ENCODE measurements at places on chromosomes 5 and 9.

DNA sequence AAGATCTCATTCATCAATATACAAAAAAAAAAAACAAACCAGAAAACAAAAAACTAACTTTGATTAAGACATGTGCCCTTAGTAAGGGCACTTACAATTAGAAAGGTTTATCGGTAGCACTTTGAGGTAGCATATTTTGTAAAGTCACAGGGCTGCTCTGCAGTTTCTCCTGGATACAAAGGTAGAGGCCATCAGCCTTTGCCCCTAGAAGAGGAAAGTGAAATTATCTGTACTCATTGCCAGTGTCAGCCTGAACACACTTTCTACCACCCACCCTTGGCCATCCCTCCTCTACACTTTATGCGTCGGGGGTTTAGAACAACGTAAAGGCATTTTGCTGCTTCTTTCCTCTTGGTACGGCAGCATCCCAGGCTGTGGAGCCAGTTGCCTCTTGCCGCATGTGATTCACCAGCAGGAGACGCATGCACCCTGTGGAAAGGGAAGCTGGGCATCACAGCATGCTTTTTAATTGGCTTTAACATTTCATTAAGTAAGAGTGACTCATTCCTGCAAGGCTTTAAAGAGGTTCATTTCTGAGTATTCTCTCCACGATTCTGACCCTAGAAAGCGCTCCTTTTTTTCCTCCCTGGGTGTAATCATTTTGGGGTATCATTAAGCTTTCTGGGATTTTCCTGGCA, 84.6 kb downstream of the CEMIP2 start:
- no peak for DNase-seq

- no peak for DNase-seq
Measured at GRCh38 chr9:85061969-85062368, 392.4 kb downstream of the NTRK2 start.

GRCh38 chr5:167920589-167920988, 370.9 kb upstream of the WWC1 start:
- DNase-seq: no peak

DNA sequence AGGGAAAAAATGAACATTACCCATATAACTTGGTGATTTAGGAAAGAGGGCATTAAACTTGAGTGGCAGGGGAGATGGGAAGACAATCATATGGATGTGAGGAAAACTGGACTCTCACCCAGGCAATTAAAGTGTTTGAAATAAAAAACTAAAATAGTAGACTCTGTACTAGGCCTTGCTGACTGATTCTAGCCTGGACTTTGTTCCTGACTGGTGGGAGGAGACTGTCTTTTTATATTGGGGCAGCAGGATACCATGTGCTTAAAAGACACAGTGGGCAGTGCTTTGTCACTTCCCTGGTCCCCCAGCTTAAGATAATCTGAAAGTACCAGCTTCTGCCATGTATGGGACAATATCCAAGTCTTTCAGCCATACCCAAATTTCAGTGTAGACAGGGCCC, 107.0 kb downstream of the ACTL7B start:
- no peak for DNase-seq

- no peak for DNase-seq
Measured at GRCh38 chr5:123717139-123717538, 205.2 kb downstream of the CSNK1G3 start.

DNA sequence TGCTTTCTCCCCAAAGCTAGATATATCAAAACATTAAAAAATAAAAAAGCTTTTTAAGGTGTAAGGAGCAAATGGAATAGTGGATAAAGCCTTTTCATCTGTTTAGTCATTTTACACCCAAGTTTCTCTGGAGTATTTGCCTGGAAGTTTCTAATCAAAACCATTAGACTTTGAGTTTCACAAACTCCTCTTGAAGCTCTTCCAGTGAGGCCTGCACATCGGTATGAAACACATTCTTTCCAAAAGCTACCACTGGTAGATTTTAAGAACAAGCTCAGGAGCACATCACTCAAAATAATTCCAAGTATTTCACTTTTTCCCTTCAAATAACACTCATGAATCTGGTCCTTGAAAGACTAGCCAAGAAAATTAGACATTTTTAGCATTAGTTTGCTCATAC, 5.7 kb downstream of the TRIM52 start:
- DNase-seq: no peak

- no peak for DNase-seq
Measured at GRCh38 chr5:149904293-149904886, 40.2 kb downstream of the PDE6A start.

DNA sequence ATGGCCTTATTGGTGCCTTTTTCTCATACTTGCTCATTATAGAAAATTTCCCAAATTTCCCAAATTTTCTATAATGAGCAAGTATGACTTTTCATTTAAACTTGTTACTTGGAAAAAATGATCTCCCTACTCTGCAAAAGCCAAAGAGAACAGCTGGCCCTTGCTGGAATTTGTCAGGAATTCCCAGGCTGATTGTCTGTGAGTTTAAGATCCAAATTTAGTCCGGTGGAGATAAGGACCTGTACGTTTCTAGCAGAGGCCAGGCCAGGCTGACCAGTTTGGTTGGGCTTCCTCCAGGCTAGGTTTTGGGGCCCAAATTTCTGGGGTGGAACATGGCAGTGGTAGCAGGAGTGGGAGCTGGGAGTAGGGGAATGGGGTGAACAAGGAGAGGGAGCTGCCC, 51.9 kb downstream of the NEURL1B start:
- no peak for DNase-seq

DNA sequence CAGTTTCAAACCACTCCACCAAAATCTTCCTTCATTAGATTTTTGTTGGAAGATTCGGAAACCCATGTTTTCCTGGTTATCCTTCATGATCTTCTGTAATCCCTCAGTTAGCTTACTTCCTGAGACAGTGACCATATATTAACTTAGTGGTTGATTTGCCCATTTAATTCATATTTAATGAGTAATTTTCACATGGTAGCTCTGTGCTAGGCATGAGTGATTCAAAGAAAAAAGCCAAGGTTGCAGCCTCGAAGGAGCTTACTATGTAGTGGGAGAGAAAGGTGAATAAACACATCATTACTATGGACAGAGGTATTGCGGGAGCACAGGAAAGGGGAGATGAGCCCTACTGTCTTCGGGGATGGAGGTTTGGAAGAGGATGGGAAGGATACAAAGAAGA, 158.5 kb downstream of the TLE1 start:
- no peak for DNase-seq

DNA sequence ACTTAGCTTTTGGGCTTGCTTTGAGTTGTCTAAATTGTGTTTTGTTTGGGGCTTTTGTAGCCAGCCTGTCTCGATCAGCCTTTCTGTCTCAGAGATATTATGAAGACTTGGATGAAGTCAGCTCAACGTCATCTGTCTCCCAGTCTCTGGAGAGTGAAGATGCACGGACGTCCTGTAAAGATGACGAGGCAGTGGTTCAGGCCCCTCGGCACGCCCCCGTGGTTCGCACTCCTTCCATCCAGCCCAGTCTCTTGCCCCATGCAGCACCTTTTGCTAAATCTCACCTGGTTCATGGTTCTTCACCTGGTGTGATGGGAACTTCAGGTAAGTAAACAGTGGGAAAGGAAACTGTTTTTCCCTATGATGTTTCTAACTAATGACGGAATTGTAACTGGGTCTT, 48.6 kb downstream of the NUP214 start:
- DNase-seq: no peak

DNA sequence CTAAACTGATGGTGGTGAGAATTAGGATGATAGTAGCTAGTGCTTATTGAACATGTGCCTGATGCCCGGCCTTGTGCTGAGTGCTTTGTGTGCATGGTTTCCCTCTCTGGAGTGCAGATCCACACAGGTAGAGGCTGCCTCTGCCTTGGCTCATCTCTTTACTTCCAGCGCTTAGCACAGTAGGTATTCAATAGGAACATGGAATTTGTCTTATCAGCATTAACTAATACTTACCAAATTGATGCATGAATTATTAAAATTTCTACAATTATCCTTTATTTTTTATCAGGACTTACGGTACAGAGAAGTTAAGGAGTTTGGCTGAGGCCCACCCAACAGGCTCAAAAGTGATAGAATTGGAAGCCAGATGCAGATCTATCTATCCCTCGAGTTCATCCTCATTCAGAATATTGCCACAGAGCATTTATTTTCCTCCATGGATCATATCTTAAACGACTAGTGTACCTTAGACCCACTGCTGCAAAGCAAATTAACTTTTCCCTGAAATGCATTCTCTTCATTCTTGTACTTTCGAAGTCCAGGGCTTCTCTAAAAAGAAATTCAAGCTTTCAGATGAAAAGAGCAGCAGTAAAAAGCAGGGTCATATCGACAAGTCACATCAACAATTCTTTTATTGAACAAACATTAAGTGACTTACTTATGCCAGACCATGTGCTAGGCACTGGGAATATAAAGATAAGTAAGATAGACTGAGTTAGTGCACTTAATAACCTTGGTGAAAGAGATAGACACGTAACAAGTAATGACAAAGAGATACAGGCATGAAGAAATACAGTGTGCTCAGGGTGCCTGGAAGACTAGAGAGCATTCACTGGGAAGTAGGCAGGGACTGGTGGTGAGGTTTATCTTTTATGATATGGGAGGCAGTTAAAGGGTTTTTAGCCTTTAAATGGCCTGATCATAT, 290.0 kb downstream of the ARRDC3 start:
- DNase-seq: no peak

GRCh38 chr5:2241842-2242241, 359.1 kb upstream of the IRX4 start:
- no peak for DNase-seq

- DNase-seq: no peak
Measured at GRCh38 chr5:172235827-172236736, 42.1 kb downstream of the EFCAB9 start.

- no peak for DNase-seq
Measured at GRCh38 chr9:13213337-13213736, 66.2 kb downstream of the MPDZ start.

- DNase-seq: no peak
Measured at GRCh38 chr5:38670878-38671277, 114.4 kb upstream of the LIFR start.

DNA sequence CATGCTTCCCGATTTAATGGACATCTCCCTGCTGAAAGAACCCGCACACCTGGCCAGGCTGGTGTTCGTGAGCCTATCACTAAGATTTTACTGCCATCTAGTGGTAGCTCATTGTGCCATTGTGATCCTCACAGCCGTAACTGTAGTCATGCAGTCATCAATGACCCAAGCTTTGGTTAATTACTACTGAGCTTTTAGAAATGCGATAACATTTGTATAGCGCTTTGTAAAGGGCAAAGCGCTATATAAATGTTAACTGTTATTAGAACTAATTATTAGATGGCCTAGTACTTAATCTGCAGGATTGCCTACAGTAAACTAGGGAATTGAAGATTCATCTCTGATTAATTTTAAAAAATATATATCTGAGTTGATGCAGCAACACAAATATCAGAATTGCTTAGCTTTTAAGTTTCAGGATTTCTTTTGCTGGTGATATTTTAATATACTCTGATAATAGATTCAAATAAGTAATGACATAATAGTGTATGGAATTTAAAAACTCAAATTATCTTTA, 90.2 kb downstream of the HACD4 start:
- peak; percentile 82 for DNase-seq

- DNase-seq: no peak
Measured at GRCh38 chr5:25975885-25976284, 1062.5 kb downstream of the CDH9 start.

DNA sequence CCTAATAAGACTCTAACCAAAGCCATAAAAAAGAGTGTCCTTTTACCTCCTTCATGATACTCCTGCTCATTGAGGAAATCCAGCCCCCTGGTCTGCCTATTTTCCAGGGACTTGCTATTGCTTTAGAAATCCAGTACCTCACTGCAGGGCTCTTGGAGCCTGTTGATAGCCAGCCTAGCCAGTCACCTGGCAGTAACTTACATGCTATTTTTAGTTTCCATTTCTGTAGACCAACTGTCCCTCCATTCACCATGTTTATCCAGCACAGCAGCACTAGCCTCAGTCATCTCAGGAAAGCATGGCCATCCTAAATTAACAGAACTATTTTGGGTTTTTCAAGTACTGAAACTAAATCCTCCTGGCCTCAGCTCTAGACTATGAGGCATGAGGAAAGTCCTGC, 91.5 kb upstream of the PHF24 start:
- DNase-seq: no peak

DNA sequence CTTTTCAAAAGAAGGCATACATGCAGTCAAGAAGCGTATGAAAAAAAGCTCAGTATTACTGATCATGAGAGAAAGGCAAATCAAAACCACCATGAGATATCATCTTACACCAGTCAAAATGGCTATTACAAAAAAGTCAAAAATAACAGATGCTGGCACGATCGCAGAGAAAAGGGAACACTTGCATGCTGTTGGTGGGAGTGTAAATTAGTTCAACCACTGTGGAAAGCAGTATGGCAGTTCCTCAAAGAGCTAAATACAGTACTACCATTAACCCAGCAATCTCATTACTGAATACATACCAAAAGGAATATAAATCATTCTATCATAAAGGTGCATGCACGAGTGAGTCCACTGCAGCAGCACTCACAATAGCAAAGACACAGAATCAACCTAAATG, 24.5 kb downstream of the RETREG1 start:
- DNase-seq: no peak

DNA sequence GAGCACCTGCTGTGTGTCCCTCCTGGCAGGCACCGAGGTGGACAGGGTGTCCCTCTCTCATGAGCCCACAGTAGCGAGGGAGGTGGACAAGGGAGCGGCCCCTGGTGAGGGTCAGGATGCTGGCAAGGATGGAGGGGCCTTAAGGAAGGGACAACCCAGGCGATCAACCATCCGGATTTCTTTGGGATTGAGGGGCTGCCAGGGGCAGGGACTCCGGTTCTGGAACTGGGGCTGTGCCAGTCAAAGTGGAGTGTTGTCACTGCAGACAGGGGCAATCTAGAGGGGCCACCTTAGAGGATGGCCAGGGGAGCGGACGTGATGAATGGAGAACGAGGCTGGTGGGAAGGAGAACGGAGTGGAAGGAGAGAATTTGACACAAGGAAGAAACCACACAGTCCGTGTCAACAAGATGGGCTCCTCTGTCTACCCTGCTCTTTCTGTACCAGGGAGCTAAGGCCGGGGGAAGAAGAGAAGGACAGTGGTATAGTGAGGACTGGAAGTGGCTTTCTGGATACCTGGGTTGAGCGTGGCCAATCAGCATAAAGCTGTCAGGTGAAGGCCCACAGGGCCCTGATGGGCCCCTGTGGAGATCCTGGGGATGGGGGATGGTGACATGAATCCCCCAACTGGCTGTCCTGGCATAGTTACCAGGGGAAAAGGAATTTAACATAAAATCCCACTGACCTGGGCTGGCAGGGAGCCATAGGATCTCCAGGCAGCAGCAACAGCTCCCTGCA, 4.2 kb upstream of the WDR5 start:
- DNase-seq: no peak

DNA sequence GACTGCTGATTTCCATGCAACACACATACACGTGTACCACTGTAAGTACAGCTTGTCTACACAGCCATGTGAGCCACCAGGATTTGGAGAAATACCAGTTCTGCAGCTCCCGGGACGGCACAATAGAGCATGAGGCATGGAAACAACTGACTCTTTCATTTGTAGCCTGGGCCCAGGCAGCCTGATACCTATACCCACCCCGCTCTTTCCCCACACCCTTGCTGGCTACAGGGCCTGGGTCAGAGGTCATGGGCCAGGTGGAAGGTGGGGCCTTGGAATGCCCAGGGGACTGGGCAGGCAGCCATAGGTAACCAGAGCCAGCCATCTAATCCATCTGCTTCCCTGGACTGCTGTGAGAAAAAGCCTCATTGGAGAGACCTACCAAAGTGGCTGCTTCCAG, 39.0 kb upstream of the ZSWIM6 start:
- no peak for DNase-seq

- no peak for DNase-seq
Measured at GRCh38 chr9:109981091-109981490, 201.1 kb downstream of the PALM2AKAP2 start.

GRCh38 chr9:95017062-95017461, 290.6 kb downstream of the AOPEP start:
- no peak for DNase-seq
